ENCODE measurements at places on chromosomes 5 and 9.

DNA sequence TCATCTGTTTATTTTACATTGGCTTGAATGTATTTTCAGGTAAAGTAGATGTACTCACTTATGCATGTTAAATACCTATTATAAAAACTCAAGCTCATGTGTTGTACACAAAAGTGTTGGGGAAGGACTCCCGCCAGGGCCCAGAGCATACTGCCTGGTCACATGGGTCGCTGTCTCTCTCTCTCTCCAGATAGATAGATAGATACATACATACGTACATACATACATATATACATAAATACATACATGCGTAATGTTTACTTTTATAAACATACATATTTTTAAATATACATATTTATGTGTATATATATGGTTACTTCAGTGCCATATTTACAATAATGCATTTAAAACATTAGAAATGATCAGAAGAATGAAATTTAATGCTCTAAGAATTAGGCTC is 24.7 kb downstream of the ASPN start:
- no peak for DNase-seq

- no peak for DNase-seq
Measured at GRCh38 chr5:142439207-142439860, 114.5 kb upstream of the SPRY4 start.

DNA sequence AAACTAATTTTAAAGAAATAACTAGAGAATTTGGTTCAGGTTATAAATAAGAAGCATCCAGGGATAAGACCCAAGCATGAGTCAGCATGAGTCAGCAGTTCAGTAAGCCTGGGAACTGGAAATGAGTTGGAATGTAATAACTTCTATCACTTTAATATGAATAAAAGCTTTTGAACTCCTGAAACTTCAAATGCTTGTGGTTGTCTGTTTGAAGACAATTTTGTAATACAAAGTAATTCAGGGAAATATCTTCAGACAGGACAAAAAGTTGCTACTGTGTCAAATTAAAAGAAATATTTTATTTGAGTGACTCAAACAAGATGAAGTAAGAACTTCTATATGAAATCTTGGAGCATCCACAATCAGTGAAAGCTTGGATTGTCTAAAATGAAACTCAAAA is 331.2 kb upstream of the DAB2 start:
- peak; percentile 99 for DNase-seq

GRCh38 chr9:15200111-15200510 is 106.9 kb downstream of the TTC39B start:
- no peak for DNase-seq

GRCh38 chr5:51651476-51651875 is 268.2 kb downstream of the ISL1 start:
- no peak for DNase-seq

- DNase-seq = no peak
Measured at GRCh38 chr5:133360693-133361472, 251.5 kb downstream of the FSTL4 start.

DNA sequence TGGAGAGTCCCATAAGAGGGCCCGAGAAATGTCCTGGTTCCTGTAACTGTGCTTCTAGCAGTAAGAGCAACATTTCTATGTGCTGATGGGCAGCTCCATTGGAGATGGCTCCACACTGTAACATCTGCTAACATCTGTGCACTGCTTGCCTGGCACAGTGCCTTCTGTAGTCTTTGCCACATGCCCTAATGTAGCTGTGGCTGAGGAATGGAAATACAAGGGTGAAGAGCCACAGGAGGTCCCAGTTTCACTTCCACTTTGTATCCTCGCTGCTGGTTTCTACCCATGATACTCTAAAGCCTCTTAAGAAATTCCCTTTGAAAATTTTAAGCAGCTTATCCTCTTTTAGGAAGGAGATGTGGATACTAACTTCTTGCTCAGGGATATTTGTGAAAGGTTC is 97.4 kb downstream of the HOMER1 start:
- DNase-seq = no peak

GRCh38 chr9:91163444-91163772 is 198.3 kb downstream of the AUH start:
- DNase-seq = no peak

DNA sequence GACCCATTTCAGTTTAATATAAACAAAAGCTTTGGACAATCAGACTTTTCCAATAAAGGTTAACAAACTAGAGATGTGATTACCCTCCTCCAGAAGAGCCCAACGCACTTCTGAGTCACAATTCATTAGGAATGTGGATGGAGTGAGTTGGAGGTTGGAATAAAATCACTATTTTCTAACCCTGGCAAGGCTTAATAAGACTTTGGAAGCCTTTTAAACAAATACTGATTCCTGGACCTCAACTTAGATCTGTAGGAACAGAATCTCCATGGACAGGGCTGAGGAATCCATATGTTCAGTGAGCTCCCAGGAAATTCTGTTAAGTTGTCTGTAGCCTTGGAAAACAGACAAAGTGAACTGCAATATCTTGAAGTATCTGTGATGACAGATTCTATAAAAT is 233.5 kb upstream of the ELL2 start:
- no peak for DNase-seq

GRCh38 chr9:132156262-132156661 is 5.6 kb upstream of the NTNG2 start:
- DNase-seq = no peak

GRCh38 chr5:178372142-178372571 is 139.6 kb upstream of the PHYKPL start:
- no peak for DNase-seq

DNA sequence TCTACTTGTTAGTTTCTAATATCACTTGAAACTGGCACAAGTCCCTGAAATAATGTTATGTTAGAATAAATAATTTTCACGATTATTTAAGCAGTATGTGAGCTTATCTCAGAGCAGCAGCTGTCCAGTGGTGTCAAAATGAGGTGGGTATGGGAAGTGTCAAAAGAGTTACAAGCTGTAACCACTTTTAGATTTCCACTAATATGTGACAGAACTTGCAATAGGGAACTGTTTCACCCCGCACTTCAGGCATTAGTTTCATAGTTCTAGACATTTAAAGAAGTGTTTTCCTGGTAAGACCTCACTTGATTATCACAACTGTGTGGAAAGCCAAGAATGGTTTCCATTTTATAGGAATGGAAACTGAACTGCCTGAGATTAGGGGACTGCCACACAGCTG is 2.9 kb upstream of the ISCA1 start:
- DNase-seq = no peak
